ENCODE measurements at places on chromosomes 6 and 20.
A peak's percentile ranks its signal among the peaks of the same experiment; 100 is the strongest.

DNA sequence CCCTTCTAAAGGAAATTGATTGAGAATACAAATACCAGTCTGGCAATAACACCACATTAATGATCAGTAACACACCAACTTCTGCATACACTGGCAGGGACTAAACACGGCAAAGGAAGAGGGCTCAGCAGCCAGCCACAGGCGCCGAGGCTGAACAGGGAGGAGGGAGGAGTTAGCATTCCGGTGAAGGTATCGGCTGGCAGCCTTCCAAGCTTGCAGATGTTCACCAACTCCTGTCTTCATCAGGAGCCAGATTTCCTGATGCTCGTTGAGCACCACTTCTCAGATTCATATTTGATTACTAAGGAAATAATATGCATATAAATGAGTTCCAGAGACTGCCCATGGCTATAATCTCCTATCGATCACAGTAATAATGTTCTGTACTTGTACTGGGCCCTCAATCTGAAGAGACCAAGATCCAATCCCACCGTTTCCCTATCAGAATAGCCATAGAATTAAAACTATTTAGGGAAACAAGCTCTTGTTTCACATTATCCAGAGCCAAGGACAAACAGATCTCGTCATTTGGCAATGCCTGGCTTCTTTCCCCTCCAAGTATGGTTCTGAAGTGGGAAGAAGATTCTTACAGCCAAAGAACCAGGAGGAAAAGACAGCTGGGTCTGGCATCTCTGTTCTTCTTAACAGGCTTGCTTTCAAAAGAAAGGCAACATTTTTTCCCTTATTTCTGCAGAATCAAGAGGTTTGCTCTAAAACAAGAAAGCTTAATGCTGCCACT is 42.2 kb downstream of the GFOD1 start:
- DNase-seq, result no peak

DNA sequence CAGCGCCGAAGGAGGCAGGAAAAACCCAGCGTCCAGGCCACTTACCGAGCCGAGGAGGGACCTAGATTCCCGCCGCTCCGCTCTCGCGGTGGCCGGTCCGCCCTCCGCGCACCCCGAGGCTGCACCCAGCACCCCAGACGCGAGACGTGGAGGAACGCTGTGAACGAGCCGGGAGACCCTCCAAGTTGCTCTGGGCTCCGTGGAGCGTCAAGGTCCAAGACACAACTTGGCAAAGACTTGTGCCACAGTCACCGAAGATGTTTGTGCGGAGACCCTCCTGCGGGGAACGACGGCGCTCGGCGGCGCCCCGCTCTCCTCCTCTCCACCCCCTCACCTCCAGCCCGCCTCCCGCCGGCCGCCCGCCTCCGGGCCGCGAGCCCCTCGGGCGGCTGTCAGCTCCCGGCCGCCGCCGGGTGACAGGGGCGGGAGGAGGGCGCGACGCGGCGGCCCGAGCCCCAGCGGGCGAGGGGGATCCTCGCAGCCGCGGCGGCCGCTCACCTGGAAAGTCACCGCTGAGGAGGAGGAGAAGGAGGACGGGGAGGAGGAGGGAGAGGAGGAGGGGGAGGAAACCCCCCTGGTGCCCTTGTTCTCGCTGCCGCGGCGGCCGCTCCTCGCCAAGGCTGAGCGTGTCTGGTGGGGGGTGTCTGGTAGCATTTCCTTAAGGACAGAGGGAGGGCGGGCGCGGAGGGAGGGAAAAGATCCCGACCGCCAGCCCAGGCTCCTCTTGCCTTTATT is 637 bp upstream of the HIVEP2 start:
- DNase-seq, result peak; percentile 44

- DNase-seq, result no peak
Observed at GRCh38 chr6:73823046-73823735, 127.2 kb downstream of the CD109 start.

GRCh38 chr6:31791324-31792089 is 4.0 kb downstream of the VARS1 start:
- DNase-seq, result peak; percentile 78

GRCh38 chr6:111306104-111306888 is 176.7 kb downstream of the REV3L start:
- DNase-seq, result peak; percentile 22
